ENCODE measurements at places on chromosomes 1 and 21.

GRCh38 chr1:160400223-160400645 is at the start of gene VANGL2:
Gene VANGL2 (plus strand): TSS chr1:160400564. CDS start chr1:160415838, 15,274 bp downstream.
- DNase-seq: peak; percentile 55

DNA sequence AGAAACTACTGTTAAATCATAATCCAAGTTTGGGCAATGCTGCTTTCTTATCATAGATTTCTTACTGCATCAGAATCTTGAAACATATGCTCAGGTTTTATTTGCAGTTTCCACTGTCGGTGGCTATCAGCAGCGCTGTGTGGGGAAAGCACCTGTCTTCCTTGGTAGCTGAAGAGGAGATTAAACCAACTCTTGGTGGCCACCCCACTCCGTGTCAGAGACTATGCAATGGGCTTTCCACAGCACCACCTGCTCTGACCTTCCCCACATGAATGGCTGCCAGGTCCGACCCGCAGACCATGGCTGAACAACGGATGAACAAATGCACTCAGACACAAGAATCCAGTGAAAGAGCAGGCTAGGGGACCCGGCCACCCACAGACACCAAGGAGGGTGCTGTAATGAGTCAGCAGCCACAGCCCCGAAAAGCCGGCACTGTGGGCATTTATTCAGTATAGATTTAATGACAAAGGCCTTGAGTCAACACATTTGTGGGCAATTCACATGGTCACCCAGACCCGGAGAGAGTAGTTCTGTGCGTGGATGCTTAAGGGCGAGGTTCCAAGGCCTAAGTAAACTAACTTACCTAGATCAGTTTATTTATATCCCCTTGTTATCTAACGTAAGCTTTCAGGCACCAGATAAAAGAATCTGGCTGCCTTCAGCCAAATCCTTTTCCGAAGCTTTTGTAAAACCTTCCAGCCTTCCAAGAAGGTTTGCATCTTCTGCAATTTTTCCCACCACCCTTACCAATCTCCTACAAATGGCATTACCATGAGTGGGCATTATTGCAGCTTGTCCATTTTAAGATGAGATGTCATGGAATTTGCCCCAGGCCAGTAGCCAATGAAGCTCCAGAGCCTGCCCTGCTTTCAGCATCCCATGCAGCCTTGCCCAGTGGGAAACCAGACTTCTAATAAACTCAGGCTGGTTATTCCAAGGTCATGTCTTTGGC is 82.7 kb downstream of the HLCS start:
- no peak for DNase-seq

- DNase-seq: no peak
These were observed 345 bp downstream of the SLX9 start for GRCh38 chr21:44940116-44940631.

GRCh38 chr1:11541956-11542355 is 63.0 kb downstream of the DISP3 start:
- no peak for DNase-seq

DNA sequence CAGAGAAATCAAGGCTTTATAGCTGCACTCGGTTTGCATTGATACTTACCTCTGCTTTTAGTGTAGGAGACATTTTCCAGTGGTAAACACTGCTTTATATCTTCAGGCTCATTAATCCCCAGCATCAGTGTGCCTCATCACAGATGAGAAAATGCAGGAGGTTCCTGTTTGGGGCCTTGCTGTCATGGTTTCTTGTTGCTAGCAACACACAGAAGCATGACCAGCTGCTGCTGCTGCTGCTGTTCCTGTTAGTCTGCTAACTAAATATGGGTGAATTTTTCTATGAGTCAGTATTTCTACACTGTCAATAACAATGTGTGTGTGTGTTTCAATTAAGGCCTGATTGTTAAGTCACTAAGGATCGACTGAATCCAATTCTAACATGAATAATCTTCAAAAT is 85.8 kb upstream of the RGS1 start:
- peak; percentile 78 for DNase-seq

DNA sequence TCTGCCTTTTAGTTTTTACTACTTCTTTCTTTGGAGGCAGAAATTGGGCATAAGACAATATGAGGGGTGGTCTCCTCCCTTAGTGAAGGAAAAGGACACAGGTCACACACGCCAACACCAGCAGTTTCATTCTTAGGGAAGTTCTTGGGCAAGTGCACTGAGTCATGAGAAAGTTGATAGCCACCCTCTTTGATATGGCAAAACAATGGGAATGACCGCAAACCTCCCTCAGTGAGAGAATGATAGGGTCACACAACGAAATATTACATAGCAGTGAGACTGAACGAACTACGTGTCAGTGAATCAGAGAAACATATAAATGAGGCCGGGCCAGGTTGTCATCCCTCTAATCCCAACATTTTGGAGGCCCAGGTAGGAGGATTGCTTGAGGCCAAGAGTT is 20.0 kb downstream of the IL6R start:
- DNase-seq: no peak

DNA sequence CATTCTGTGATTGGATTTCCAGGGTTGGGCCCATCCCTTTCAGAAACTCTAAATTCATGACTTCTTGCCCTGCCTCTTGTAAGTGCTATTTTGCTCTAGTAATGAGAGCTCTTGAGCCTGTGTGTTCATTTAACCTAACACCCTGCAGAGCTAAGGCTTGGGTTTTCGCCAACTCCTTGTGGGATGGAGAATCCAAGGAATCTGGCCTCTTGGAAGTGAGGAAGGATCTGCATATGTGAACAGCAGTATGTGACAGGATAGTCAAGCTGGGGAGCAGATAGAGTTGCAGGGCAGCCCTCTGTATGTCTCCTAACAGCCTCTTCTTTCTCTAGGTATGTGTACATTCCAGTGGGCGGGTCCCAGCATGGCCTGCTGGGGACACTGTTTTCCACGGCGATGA is 258.9 kb downstream of the HHAT start:
- no peak for DNase-seq

DNA sequence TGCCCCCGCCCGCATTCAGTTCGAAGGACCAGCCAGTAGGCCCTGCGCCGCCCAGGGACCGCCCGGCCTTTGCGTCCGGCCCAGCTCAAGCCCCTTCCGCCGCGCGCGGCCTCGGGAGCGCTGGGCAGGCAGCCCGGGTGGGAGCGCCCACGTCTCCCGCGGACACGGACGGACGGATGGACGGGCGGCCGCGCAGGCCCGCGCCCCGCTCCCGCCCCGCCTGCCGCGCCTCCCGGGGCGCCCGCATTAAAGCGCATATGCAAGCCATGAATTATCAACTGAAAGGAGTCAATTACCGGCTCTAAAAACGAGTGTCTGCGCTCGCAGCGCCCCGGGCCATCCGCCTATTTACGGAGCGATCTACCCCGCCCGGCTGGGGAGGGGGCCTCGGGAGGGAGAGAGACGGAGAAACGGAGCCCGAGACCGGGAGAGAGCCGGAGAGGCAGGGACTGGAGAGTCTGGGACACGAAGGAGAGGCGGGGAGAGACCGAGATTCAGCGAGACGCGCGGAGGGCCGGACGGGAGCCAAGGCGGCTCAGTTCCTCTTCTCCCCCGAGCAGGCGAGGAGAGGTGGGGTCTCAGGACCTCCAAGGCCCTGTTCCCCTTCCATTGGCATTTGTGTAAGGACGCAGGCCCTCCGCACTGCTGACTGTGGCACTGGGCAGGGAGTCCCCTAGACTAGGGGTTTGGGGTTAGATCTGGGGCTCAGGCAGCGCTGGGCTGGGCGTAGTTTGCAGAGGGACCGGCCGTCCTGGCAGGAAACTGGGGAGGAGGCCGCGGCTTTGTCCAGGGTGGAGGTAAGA is 41.3 kb upstream of the DMBX1 start:
- peak; percentile 51 for DNase-seq

GRCh38 chr21:38957575-38958322 is 152.0 kb downstream of the ETS2 start:
- DNase-seq: peak; percentile 56

GRCh38 chr1:54272772-54273091 is 72.8 kb downstream of the MRPL37 start:
- no peak for DNase-seq

DNA sequence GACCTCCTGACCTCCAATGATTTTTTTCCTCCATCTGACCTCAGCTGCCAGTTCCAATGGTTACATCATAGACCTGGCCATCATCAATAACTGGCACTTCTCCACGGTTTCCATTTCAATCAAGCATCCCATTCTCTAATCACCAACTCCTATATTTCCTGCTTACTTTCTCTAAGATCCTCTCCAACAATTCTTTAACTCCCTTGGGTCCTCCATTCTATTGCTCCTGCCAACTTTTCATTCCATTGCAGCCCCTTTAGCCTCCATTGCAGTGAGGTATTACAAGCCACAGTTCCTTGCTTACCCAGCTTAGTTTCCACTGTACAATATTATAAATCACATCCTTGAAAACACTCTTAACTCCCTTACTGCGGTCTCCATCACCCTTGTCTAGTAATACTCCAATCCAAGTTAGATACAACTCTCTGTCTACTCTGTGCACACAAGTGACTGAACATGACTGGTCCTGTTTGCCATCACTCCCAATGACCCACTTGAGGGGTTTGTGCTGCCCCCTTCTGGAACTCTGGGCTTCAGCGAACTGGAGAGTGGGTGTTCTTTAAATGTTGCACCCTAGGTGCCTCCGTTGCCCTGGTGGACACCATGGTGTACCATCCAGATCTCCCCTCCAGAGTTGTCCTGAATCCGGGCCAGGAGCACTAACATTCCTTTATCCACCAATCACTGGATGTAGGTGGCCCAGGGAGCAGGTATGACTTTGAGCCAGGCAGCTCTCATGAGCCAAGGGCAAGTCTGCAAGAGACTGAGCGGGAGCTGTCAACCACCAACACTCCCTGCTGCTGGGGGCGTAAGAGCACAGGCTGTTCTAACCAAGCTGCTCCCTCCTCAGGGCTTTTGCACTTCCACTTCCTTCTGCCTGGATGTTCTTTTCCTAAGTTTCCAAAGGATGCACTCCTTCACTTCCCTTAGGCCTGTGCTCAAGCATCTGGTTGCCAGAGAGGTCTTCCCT is 3.7 kb upstream of the FNDC7 start:
- no peak for DNase-seq

- DNase-seq: no peak
These were observed 4.4 kb upstream of the IGSF3 start for GRCh38 chr1:116671912-116672311.

- peak; percentile 86 for DNase-seq
These were observed 39.4 kb downstream of the ZP4 start for GRCh38 chr1:237851210-237851845.

DNA sequence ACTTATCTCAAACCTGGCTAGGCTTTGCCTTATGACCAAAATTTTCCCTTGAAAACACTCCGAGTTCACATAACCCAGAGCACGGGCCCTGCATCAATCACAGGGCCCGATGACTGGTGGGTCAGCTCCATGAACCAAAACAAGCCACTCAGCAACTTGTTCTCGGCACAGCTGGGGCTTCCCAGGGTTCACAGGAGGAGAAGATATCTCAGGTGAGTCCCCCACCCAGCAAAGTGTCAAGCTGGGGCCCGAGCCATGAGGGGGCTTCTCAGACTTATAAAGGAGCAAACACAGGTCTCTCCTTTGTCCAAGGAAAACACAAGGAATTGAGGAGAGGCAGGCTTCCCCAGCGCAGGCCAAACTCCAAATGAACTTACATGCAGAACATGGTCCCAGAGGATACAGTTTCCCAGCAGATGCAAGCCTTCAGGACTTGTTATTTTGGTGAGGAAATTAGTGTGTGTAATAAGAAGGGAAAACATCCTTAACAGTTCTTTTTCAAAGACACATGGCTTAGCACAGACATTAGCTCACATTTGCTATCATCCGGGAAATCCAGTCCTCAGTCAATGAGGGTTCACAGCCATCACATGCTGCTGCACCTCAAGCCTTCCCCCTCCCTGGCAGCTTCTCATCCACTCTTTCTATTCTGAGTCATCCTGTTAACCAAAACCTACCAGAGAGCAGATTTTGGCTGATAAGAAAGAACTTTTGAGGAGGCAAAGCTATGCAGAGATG is 98.1 kb upstream of the NFIA start:
- DNase-seq: no peak

GRCh38 chr21:44550807-44551206 is 498 bp downstream of the KRTAP10-2 start:
- DNase-seq: peak; percentile 34

DNA sequence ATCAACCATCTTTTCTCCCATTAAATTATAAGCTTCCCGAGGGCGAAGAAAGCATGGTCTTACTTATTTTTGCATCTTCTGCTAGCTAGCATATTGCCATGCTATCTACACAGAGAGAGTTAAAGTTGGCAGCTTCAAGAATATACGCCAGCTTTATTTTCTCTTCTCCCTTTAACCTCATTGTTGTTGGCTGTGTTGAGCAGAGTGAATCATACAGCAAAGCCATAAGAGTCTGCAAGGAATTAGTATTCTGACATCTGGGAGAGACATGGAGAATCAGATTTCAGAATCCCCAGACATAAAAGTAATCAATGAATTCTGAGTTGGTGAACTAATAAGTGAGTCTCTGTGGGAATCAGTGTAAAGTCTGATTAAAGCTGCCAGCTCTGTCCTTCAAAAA is 649.6 kb upstream of the PTBP2 start:
- DNase-seq: no peak

- DNase-seq: no peak
These were observed 45.8 kb downstream of the RGS7 start for GRCh38 chr1:241311056-241311746.

- no peak for DNase-seq
These were observed 54.4 kb downstream of the CDC42BPA start for GRCh38 chr1:227263869-227264268.

DNA sequence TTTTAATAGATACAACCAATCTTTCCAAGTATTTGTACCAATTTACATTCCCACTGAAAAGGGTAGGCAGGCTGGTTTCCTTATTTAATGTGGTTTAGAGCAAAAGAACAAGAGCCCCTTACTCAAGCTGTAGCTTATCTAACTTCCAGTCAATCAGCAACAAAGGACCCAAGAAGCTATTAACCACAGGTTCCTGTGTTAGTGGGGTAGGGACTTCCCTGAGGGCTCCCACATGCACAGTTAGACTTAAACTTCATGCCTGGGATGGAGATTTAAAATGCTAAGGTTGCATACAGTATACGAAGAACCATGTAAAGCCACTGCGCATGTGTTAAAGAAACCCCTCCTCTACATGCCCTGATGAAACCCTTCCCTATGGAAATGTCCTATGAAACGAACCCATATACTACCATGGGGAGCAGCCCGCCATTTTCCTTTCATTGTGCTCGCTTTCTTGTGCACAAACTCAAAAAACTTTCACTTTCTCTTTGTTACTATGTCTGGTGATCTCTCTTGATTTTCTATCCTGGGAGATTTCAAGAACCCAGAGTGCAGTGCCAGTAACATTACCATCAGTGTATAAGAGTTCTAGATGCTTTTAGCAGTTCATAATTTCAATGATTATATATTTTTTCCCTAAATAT is 23.3 kb upstream of the ST6GALNAC5 start:
- no peak for DNase-seq

DNA sequence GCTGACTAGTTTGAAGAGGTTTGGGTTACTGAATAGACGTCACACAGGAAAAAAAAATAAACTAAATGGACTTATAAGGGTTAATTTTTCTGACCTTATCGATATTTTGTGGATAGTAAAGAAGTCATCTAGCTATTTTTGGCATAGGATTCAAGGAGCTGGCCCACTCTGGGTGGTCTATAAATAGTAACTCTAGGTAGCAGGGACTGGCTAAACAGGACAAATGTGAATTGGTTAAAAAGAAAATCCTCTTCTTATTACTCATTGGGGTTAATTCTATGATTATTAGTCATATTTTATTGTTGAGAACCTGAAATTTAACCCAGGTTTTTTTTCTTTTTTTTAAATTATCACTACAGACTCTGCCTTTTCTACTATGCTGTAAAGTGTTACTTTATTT is 61.7 kb downstream of the ATF6 start:
- no peak for DNase-seq

All from NCI-H2081 (cell line).